NCI-H460 (cell line): ENCODE measurements at places on chromosomes 11 and 22.

DNA sequence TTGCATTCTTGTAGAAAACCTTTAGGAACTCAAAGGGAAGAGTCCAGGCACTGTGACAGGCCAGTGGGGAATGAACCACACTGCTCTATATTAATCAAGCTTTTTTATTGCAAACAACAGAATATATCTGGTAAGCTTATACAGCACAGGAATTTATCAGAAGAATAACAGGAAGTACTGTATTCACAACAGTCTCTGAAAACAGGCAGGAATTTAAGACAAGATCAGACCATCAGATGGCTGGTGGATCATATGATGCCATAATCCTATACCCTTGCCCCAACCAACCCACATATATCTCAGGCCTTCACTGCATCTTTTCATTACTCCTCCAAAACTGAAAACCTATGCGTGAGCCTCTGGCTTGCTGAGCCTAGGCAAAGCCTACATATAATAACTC, 1.0 kb upstream of the HTATIP2 start:
- DNase-seq = no peak

- no peak for DNase-seq
These were observed 60.4 kb downstream of the ST3GAL4 start for GRCh38 chr11:126415669-126416420.

DNA sequence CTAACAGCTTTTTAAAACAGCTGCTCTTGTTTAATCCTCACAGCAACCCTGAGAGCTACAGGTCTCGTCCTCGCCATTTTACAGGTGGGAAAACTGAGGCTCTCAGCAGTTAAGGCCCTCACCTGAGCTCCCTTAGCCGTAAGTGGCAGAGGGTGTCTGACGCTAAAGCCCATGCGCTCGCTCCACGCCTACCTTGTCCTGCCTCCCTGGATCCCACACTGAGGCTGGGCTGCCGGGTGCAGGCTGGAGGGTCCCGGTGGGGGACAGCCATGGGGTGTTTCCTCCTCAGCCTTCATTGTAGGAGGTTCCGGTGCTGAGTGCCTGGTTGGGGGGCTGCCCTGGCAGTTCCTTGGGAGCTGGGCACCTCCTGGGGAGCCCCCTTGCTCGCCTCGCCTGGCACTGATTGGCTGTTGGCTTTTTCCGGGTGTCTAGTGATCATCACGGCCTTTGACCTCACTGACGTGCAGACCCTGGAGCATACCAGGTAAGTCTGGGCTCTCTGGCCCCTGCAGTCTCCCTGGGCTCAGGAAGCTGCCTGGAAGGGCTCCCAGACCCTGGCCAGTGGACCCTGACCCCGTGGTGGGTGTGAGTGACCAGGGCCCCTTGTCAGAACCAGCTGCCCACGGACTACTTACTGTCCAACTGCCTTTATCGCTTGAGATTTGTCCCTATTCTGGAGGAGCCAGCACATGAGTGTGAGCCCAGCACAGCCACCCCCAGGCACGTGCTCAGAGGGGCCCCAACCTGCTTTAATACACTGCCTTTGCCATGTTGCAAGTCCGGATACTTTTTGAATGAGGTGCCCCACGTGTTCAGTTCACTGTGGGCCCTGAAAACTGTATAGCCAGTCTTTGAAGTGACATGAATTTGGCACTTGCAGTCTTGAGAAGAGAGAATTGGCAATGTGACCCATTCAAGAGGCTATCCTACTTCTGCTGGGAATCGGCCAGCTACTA, 12.6 kb downstream of the RAB36 start:
- DNase-seq = no peak

- no peak for DNase-seq
These were observed 100.3 kb downstream of the ZNF280B start for GRCh38 chr22:22408269-22408668.

DNA sequence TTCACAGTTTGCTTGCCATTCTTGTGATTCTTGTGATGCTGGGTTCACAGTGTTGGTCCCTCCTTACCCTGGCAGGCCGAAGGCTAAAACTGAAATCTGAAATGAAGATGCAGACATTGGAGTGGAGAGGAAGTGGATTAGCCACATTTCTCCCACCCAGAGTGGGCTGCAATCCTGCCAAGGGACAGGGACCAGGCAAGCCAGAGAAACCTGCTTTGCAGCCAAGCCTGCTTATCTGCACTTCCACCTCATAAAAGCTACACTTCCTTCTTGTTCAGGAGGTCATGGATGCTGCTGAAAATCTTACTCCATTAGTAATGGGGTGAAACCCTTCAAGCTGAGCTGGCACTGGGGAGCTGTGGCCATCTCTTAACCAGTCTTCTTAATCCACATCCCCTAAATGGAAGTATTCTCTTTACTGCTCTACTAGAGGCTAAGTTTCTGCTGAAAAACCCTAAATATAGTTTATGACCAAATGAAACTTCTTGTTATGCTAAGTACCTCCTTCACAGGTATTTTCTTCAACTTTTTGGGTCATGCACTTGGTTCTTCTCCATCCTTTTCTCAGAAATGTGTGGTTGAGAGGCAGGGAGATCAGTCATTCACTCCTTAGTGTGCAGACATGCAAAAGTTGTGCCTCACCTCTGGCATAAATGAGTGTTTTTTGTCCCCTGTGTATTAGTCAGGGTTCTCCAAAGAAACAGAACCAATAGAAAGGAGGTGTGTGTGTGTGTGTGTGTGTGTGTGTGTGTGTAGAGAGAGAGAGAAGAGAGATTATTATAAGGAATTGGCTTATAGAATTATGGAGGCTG, 133.9 kb upstream of the BMAL1 start:
- no peak for DNase-seq

GRCh38 chr11:114155116-114155515, 95.6 kb downstream of the ZBTB16 start:
- no peak for DNase-seq

DNA sequence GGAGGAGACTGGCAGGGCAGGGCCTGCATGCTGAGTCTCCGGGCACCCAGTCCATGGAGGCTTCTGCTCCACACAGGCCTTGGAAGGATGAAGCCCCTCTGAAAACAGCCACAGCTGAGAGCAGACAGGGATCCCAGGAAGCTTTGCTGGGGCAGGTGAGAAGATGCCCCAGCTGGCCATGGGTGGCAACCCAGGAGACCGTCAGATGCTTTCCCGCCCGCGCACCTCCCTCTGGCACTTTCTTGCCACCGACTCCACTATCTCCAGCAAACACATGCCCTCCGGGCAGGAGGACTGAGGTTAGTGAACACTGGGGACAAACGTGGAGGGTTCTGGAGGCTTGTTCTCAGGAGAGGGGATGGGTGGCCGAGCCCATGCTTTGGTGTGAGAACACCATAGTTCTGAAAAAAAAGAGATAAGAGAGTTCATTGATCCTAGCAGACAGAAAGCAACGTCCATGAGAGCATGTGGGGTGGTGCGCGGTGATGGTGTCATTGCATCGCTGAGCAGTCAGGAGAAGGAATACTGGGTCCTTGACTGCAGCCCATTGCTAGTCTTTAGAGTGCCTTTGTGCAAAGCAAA, 2.3 kb downstream of the C1QTNF6 start:
- DNase-seq = no peak

GRCh38 chr11:46541593-46542371, 52.0 kb downstream of the AMBRA1 start:
- no peak for DNase-seq

DNA sequence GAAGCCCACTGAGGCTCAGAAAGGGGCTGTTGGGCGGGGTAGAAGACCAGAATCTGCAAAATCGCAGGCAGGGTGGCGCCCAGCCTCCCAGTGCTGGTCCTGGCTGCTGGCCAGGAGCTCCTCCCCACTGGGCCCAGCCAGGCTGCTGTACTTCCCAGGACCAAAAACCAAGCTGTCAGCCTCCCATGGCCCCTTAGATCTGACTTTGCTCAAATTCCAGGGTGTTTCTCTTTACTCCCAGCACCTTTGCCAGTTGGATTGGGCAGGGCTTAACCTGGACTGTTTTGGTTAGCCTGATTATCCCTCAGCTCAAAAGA, 44.2 kb upstream of the WEE1 start:
- DNase-seq = no peak

DNA sequence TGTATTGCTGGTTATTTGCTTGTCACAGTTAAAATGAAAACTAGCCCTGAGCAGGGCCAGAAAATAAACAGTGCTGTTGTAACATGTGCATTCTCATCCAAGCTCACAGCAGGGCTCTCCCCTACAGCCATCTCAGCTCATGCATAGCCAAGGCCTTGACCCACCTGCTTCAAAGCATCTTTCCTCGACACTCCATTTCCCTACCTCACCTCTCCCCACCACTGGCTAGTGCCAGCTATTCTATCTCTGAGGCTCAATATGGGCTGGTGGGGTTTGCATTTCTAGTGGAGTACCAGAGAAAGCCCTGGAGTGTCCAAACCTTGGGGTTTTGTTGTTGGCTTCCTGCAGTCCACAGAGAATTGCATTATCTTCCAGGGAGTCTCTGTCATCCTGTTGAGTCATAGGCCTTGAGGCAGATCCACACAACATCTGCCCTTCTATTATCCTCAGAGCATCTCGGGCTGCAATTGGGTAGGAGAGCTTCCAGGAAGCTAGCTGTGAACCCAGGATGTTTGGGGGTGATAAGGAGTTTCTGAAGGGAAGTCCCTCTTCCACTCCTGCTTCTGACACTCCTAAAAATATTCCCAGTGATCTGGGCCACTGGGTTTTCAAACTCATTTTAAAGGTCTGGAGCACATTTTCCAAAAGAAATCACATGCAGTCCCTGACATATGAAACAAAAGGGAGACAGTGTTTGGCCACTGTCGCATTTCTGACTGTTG, 36.1 kb upstream of the AMOTL1 start:
- DNase-seq = peak; percentile 53

DNA sequence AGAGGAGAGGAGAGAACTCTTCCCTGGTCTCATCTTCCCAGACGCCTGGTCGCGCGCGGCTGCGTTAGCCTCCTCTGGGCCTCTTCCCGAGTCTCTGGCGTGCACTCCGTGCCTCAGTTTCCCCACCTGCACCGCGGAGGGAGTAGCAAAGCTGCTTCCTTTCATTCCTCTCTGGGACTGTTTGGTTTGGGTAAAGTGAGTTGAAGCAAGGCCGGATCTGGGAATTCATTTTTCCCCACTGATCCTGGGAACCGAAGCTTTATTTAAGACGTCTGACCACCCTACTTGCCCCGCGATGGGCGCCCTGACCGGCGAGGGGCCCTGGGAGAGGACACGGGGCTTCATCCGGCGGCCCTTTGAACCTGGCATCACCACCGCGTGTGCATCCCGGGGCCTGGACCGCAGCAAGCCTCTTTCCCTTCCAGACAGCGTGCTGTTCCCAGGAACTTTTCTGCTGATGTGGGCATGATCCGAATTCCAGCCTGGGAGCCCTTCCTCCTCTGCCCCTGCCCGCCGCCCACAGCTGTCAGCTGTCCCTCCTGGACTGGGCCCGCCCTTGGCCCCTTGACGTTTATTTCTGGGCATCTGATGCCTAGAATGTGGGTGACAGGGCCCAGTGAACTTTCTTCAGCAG, 758 bp downstream of the LDLRAD3 start:
- DNase-seq = no peak

GRCh38 chr11:94806014-94806413, 37.9 kb downstream of the AMOTL1 start:
- DNase-seq = no peak

- no peak for DNase-seq
These were observed 105.9 kb upstream of the BDNF start for GRCh38 chr11:27806122-27806521.

DNA sequence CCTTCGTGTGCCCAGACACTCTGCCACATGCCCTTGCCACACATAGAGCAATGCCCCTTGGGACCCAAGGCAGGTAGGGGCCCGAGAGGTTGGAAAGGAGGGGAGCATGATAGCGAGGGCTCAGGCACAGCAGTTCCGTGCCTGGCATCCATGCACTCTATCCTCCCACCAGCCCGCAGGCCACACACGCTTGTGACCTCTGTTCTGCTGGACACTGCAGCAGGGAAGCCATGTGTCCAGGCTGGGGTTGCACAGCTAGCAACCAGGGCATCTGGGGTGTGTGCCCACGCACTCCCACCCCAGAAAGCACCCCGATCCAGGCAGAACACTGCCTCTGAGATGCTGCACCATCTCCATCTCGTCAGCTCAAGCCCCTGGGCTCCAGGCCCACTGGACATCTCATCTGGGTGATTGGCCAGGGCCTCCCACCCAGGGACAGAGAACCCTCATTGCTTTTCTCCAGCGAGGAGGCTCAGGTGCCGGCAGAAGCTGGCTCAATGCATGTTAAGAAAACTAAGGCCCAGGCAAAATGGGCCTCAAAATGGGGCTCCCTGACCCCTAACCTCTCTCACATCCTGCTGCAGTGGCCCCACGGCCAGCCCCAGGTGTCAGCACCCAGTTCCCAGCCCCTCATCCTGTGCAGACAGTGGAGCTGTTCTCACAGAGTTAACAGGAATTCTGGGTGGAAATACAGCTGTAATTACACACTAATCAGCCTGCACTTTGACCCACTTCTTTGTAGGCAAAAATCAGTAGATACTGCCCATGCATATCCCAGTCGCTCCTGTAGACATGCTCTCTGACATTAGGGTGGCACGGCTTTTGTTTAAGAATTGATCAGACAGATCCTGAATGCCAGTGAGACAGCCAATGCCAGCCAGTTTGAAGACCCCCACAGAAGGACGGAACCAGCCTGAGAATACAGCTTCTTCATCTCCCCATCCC, 173.9 kb upstream of the B3GAT1 start:
- no peak for DNase-seq

DNA sequence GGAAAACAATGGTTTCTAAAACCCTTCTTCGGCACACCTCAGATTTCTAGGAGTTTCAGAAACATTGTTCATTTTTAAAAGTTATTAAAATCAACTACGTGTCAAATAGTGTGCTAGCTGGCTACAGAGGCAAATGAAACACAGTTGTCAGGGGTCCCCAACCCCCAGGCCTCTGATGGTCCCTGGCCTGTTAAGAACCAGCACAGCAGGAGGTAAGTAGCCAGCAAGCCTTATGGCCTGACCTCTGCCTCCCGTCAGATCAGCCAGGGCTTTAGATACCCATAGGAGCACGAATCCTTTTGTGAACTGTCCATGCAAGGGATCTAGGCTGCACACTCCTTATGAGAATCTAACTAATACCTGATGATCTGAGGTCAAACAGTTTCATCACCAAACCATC, 648.2 kb downstream of the FAM181B start:
- no peak for DNase-seq

GRCh38 chr11:61969391-61969758, 1.9 kb upstream of the FTH1 start:
- no peak for DNase-seq

DNA sequence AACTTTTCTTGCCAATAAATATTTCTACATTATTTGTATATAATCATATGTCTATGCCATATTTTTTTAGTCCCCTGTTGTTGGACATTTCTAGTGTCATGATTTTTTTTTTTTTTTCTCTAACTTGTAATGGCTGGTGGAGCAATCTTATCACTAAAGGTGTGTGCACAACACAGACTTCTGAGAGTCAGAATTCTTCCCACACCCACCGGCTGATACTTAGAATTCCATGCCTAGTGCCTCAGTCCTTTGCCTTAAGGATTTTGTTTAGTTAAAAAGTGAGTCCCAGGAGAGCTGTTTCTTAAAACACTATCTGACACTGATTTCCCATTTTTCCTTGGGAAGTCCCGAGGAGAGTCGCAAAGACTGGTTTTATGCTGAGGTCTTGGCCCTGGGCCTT, 87.7 kb upstream of the BARX2 start:
- DNase-seq = no peak

- DNase-seq = no peak
These were observed 10.5 kb upstream of the TESMIN start for GRCh38 chr11:68761801-68762200.
